ELF-1 (cell line): ENCODE measurements at places on chromosomes 6 and 20.

GRCh38 chr6:75135450-75135849 is 70.4 kb downstream of the COL12A1 start:
- DNase-seq: no peak

- no peak for DNase-seq
Measured at GRCh38 chr6:72533606-72534005, 88.3 kb upstream of the KCNQ5 start.

DNA sequence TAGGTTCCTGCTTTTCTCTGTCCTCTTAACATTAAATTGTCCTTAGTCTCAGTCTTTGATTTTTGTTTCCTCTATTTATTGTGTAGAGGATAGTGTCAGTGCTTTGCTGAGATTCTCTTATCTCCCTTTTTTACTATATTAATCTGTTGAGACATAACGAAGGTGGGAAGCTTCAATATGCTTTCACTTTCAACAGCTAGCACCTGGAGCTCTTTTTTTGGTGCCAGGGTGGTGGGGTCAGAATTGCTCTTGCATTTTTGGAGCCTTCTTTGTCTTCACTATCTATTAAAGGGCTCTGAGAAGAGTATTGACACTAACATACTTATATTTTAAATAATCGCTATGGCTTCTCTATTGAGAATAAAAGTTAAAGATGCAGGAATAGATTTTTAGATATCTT is 97.1 kb upstream of the EPHA7 start:
- DNase-seq: no peak

DNA sequence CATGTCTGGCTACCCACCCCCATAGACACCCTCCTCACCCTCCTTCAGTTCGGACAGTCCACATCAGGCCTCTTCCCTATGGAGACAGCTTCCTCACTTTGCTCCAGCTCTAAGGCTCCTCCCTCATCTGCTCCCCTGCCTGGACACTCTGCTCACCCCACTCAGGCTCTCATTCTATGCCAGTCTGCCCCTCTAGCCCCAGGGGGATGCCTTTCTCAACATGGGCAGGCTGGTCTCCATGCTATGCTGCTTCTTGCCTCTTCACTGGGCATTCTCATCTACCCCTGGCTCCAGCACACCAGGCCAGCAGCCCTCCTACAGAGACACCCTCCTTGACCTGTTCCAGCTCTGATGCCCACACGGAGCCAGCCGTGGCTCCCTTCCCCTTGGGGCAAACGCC is at the start of gene WFDC8:
Gene WFDC8 (minus strand): TSS at position 101 of the 400 bp plus-strand sequence. CDS start 37 bp downstream, at position 64.
- DNase-seq: peak; percentile 3

DNA sequence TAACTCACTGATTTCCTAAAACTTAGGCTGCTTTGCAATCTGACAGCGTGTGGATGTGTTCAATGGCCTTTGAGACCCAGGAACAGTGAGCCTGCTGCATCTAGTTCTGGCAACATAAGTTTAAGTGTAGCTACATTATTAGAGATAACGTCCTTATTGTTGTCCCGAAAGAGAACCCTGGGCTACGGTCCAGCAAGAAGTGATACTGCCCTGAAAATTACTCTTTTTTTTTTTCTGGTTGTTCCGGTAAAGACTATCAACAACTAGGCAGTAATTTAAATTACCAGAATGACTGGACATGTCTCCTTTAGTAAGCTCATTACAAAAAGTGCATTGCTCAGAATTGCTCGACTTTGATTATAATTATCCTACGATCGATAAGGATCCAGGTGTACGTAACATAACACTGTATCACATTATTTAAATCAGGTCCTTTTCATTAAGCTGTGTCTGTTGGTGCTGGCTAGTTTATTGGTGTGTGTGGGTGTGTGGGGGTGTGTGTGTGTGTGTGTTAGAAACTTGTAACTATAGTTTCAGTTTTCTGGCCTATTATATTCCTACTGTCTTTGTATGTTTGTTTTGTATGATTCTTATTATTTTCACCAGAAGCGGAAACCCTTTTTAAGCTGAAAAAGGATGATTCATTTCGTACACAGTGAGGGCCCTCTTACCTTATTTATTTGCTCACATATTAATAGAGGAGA is 3.0 kb downstream of the TSHZ2 start:
- no peak for DNase-seq

DNA sequence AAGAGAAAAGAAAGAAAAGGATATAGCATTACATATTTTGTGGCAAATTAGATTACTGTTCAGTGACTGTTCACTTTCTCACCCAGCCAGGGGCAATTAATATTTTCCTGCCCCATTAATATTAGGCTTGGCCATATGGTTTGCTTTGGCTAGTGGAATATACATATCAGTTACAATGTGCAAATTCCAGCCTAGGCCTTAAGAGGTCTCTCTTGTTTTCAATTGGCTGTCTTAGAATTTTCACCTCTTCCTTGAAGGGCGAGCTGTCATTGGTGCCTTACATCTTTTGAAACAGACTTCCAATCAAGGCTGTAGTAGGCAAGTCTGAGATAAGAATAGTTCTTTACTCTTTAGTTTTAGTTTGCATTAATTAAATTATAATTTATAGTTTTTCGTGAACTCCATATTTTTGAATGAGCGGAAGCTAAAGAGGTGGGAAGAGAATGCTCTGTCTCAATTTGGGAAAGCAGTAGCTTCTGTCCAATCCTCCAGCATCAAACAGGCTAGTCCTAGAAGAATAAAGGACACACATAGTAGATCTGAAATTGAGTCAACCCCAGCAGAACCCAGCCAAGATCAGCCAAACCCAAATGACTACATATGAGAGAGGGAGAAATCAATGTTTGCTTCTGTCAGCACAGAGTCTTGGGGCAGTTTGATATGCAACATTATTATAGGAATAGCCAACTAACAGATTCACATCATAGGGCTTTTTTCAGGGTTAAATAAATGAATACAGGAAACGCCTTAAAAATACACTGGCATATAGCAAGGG is 6.3 kb upstream of the CSNK2A1 start:
- DNase-seq: no peak
